ENCODE measurements at places on chromosomes 16 and 17.

DNA sequence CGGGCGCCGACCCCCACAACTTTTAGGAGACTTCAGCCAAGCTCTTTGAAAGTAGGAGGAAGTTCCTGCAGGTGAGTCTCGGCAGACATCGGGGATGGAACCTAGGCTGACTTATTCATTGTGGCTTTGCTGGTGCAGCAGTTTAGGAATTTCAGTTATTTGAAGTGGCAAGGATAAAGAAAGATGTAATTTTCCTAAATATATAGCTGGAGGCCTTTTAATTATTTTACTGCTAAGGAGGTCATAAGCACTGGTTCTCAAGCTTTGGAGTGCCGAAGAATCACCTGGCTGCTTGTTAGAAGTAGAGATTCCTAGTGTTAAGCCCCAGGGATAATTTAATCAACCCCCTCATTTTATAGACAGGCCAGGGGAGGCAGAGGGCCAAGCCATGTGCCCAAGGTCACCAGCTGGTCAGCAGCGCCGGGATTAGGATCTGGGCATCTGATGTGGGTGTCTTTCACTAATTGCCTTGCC is 28.9 kb upstream of the BCAR1 start:
- no peak for DNase-seq

GRCh38 chr17:50465171-50465570 is 3.5 kb downstream of the CHAD start:
- DNase-seq = no peak

- no peak for DNase-seq
These were observed 137.8 kb downstream of the ENGASE start for GRCh38 chr17:79212149-79213087.

DNA sequence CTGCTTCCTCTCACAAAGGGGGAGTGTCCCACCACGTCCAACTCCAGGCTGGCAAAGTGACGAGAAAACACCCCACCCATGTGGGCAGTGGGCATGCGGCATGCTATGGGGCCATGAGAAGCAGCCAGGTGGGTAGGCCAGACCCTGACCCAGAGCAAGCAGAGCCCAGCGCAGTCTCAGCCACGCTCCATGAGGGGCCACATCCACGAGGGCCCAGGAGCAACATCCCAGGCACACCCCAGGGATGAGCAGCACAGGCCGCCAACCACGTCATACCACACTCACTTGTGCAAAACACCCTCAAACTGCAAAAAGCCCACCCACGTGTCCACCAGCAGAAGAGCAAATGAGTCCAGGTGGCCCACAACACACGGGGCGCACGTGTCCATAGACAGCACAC is 117.0 kb downstream of the ZNF778 start:
- no peak for DNase-seq

DNA sequence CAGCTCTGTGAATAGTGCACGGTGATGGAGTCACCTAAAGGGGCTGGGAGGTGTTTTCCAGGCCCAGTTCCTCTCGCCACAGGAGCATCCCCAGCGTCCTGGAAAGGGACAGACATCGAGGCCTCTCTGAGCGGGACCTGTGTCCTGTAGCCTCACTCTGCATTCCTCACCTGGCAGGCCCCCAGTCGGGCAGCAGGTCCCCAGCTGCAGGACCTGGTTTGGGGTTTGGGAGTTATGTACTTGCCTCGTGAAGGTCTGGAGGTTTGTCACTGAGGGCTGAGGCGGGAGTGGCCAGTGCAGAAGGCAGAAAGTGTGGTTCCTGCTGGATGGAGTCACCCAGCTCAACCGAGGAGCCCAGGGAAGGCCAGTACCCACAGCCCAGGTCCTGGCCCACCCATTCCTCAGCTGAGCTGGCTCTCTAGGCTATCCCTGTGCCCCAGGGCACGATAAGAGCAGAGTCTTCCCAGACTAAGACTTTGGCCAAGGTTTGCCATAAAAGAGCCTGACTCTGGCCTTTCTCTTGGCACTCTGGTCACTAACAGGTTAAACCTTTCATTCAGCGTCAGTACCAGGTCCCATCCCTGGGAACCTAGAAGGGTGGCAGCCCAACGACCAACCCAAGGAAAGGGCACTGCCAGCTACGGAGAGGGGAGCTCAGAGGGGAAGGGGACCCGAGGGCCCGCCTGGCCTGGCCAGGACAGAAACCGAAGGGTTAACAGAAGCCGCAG is 24.4 kb downstream of the TBX4 start:
- DNase-seq = no peak

Data from CD4-positive, alpha-beta T cell treated with Interleukin-15 for 4 hours (primary cell).